H9 (cell line): ENCODE measurements at places on chromosomes 13 and 19. TPM values are rescaled to one million over a fixed set of nuclear protein-coding genes. Genes with fewer than 3 reads are reported as not detected.

GRCh38 chr19:58479303-58479702 is 3.2 kb downstream of the ZNF446 start:
- peak; percentile 22 for DNase-seq

- no peak for DNase-seq
These were observed 14.2 kb downstream of the CACNA1A start for GRCh38 chr19:13492128-13492527.

TIMM29 gene
- total RNA-seq = 23.4 and 26.8 TPM in 2 replicates

DNA sequence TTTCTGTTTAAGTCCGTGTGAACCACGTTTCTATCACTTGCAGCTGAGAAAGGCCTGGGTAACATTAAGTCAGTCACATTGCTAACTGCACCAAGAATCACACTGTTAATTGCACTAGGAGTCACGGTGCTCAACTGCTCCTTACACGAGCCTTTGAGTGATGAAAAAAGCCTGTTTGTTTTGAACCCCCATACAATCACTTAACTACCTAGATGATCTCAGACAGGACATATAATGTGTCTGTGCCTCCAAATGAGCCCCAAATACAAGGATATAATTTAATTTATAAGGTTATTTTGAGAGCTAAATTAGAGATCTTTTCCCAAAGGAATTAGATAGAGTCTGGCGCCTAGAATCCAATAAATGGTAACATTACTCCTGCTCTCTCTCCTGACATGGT is 84.1 kb downstream of the MIPEP start:
- DNase-seq = no peak

- DNase-seq = peak; percentile 92
These were observed 1.8 kb downstream of the SHKBP1 start for GRCh38 chr19:40578442-40578908.

DIRAS1 gene
- total RNA-seq = 7.8 and 9.7 TPM in 2 replicates

DNA sequence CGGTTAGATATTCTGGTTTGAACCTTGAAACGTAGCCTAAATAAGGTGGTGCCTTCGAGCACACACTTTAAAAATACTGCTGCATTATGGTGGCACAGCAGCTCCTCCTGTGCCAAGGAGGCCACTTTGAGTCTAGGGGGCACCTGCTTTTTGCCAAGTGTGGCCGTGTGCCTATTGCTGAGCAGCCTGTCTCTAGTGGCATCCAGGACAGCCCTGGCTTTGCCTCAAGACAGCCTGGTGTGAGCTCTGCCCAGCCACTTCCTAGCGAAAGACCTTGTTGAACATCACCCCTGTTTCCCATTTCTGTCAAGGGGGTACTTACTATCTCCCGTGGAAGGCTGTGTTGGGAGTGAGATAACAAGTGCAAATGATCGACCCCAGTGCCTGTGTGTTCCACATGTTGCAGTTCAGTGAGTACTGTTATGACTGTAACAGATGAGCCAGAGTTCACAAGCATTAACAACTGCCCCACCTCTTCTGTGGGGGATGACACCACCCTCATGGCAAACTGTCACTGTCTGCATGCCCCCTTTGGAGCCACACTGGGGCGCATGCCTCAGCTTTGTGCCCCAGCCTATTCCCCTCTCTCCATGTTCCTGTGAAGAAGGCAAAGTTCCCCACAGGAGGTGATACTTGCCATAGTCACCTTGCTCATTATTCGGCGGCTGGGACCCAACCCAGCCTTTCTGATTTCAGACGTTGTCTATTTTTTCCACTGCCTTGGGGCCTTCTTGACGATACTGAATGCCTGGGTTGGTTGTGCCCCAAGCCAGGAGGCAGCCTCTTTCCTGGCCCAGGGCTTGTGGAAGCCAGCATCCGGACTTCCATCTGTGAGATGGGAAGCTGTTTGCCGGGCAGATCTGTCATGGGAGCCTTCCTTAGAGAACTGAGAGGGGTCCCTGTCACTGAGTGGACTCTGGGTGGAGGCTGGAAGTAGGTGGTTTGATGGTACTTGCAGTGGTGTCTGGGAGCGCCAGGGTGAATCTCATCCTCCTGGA is 5.4 kb downstream of the GATAD2A start:
- no peak for DNase-seq

- peak; percentile 88 for DNase-seq
These were observed 10.3 kb upstream of the GARIN5A start for GRCh38 chr19:50486823-50487515.

SCN1B gene
- 3.8 TPM in 2 replicates for total RNA-seq

- DNase-seq = no peak
These were observed 68.1 kb downstream of the CHST8 start for GRCh38 chr19:33689868-33690267.

GRCh38 chr13:46812301-46812797 is 15.4 kb upstream of the ESD start:
- no peak for DNase-seq

RDH8 gene
- 0.13 TPM in 1 of 2 replicates, not detected in the other for total RNA-seq

GRCh38 chr13:66778461-66778860 is 451.7 kb downstream of the PCDH9 start:
- DNase-seq = no peak

GRCh38 chr13:96273196-96273595 is 183.3 kb downstream of the HS6ST3 start:
- no peak for DNase-seq

GRCh38 chr19:12229990-12230389 is 64.7 kb downstream of the ZNF44 start:
- DNase-seq = no peak

- DNase-seq = no peak
These were observed 16.0 kb downstream of the ZNF582 start for GRCh38 chr19:56377105-56377924.

- DNase-seq = no peak
These were observed 444.5 kb upstream of the GPC6 start for GRCh38 chr13:92781965-92782690.

MBD3L1 gene
- total RNA-seq = not detected in 2 replicates

TMC4 gene
- total RNA-seq = 12.2 and 12.7 TPM in 2 replicates

LHB gene
- total RNA-seq = not detected in 2 replicates

- DNase-seq = no peak
These were observed 66.3 kb downstream of the SPRY2 start for GRCh38 chr13:80274643-80275042.

GRCh38 chr13:59088716-59089115 is 1075.0 kb downstream of the DIAPH3 start:
- no peak for DNase-seq

DNA sequence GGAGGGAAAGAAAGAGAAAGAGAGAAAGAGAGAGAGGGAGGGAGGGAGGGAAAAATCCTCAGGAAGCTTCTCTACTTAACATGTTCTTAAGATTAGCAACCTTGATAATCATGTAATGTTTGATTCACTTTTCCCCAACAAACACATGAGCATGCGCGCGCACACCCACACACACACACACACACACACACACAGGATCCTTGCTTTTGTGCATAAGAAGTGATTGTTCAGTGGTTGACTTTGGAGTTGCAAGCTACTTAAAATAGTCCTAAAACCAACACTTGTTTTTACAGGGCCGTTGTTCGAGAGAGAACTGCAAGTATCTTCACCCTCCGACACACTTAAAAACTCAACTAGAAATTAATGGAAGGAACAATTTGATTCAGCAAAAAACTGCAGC is 100.0 kb upstream of the RAP2A start:
- no peak for DNase-seq

HAUS8 gene
- 27.8 and 29.4 TPM in 2 replicates for total RNA-seq

DNA sequence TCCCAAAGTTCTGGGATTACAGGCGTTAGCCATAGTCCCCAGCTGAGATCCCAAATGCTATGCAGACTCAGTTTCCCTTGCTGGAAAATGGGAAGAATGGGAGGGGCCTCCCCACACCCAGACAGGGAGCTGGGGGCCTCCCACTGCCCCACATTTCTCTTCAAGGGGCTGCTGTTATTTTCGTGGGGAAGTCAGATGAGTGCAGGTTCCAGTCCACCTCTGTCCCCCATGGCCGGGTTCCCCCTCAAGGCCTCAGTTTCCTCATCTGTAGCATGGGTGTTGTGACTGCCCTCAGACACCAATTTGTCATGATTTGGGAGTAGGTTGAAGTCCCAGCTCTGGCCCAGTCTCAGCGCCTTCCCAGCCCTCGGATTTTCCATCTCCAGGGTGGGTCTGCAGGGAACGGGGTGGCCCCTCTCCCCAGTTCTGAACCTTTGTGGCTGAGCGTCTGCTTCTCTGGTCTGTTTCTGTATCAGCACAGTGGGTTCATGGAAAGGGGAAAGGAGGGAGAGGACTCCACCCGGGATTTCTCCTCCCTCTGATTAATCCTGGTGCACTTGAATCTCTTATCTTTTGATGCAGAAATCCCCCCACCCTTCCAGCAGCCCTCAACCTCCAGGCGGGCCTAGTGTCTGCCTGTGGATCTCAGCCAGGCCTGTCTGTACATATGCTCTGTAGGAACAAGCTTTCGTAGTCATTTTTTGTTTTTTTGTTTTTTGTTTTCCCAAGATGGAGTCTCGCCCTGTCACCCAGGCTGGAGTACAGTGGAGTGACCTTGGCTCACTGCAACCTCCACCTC is 12.2 kb downstream of the NFIC start:
- no peak for DNase-seq

DNA sequence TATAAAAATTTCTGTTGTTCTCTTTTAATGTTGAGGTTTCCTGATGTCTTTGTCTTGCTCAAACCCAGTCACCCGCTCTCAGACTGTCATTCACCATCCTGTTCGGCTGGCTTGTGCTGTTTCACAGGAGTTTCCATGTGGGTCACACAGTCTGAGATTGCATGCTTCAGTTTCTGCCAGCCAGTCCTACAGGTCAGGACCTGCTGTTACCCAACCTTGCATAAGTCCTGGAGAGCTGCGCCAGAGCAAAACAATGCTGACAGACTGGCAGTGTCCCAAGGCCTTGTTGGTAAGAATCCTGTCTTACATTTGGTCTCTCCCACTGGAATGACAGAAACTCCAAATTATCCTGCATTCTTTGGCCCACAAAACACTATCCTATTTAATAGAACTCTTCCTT is 340.0 kb upstream of the SLITRK5 start:
- DNase-seq = no peak

DNA sequence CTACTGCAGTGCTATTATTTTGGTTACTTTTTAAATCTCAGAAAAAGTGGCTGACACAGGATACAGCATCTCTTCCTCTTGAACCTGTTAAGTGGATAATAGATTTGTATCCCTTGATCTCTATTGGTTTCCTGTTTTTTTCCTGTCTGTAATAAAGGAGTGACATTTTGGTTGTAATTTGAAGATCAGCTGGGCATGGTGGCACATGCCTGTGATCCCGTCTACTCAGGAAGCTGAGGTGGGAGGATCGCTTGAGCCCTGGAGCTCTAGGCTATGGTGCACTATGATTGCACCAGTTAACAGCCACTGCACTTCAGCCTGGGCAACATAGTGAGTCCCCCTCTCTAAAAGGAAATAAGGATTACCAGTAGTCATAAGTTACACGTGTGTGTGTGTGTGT is 46.8 kb downstream of the METTL21C start:
- no peak for DNase-seq

NOTCH3 gene
- 164 and 165 TPM in 2 replicates for total RNA-seq

GRCh38 chr13:26759907-26760831 is at the start of gene GPR12:
Gene GPR12, minus strand, starts transcription at chr13:26760786. Its CDS starts 959 bp downstream, at chr13:26759827.
- DNase-seq = no peak

- DNase-seq = no peak
These were observed 21.6 kb downstream of the RAB20 start for GRCh38 chr13:110539894-110540293.

GRCh38 chr19:30681162-30682100 is 309.2 kb downstream of the ZNF536 start:
- no peak for DNase-seq

- no peak for DNase-seq
These were observed at the start of gene ACOD1 for GRCh38 chr13:76948149-76948548. Gene ACOD1, plus strand, starts transcription at chr13:76948511. Its CDS starts 48 bp downstream, at chr13:76948559.

CD70 gene
- 1.2 and 1.3 TPM in 2 replicates for total RNA-seq

GPR12 gene
- not detected in 2 replicates for total RNA-seq

DNA sequence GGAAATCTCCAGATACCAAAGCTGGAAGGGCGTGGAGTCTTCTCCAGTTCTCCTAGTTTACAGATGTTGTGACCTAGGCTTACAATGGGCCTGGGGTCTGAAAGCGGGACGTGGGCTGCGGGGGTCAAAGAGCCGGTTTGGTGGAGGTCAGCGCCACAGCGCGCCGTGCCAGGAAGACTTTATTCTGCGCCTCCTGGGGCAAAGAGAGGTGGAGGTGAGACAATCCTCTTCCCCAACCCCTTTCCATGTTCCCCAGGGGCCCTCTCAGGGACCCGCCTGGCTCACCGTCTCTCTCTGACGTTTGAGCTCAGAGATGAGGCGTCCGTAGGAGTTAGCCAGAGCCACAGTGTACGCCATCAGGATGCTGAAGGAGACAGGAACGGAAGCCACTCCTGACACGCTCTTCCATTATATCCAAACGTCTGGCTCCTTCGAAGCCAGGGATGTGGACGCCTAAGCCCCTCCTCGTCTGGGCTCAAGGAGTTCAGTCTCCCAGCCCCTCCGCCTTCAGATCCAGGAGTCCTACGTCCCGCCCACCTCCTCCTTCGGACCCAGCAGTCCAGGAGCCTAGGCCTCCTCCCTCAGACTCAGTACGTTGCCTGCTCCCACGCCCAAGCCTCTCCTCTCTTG is 776 bp upstream of the LENG1 start:
- DNase-seq = no peak

C13orf42 gene
- 16.5 and 18.1 TPM in 2 replicates for total RNA-seq

PCP2 gene
- not detected in 2 replicates for total RNA-seq

DNA sequence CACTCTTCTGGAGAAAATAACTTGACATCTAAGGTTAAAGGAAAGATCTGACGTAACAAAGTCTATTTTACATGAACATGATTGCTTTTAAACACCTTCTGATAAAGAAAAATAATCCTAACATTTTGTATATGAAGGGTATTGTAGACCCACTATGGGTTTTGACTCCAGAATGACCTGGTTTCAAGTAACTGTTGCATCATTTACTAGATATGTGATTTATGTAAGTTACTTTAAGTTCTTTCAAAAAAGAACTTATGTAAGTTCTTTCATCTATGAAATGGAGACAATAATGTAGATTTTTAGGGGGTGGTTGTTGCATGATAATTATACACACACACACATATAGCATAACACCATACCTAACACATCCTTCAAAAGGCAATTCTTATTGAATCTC is 147.6 kb upstream of the MIR17HG start:
- DNase-seq = no peak

GRCh38 chr19:56866538-56866937 is 26.0 kb upstream of the PEG3 start:
- no peak for DNase-seq

DNA sequence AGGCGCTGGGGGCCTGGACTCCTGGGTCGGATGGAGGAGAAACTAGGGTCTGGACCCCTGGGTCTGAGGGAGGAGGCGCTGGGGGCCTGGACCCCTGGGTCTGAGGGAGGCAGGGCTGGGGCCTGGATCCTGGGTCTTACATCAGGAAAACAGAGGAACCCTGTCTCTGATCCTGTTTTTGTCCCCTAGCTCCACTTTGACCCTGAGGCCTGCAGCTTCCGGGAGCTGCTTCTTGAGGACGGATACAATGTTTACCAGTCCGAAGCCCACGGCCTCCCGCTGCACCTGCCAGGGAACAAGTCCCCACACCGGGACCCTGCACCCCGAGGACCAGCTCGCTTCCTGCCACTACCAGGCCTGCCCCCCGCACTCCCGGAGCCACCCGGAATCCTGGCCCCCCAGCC is 2.4 kb downstream of the FGF21 start:
- no peak for DNase-seq

ATP8B3 gene
- total RNA-seq = 8.7 and 9.6 TPM in 2 replicates

- DNase-seq = no peak
These were observed 184.6 kb downstream of the GPC6 start for GRCh38 chr13:93411186-93411680.
